ENCODE measurements at places on chromosomes 2 and 18.

GRCh38 chr2:106160786-106161261 lies 33.3 kb downstream of the UXS1 start:
- DNase-seq = no peak

DNA sequence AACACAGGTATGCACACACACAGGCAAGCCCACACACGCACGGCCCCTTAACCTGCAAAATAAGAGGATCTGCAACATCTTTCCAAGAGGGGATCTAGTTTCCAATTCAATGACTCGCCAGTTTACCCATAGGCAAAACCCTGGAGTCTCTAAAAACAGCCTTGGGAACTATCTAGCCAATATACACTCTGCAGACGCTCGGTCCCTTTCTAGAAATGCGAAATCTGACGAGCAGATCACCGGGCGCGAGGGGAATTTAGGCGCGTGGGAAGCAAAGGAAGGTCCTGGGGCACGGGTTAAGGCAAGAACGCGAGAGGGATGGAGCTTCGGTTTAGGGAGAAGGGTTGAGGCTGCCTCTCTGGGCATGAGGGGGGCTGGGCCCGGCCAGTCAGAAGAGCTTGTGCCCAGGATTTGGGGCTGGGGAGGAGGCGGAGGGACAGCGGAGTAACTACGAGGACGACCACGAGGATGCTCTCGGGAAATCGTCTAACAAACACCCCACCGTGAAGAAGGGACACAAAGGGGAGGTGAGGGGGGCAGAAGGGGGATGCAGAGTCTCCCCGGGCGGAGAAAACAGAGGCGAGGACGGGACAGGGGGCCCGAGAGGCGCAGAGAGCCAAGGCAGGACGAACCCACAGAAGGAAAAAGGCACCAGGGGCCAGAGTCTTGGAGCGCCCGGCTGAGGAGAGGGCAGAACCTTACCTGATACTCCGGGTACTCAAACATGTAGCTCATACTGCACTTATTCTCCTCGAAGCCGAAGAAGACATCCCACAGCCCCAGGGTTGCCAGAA lies 542 bp downstream of the PGAP1 start:
- DNase-seq = no peak

DNA sequence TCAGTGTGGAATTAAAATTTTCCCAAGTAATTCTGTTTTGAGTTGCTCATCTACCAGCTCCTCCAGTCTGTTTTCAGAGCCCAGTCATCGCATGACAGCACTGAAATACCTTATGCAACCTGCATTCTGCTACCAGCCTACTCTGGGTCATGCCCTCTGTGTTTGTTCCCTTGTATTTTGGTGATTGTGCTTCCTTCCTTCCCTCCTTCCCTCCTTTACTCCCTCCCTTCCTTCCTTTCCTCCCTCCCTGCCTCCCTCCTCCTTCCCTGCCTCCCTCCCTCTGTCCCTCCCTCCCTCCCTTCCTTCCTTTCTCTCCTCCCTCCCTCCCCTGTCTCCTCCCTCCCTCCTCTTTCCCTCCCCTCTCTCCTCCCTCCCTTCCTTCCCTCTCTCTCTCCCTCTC lies 289.6 kb downstream of the CDH2 start:
- DNase-seq = no peak

GRCh38 chr2:146817613-146818012 lies 1027.2 kb upstream of the ACVR2A start:
- no peak for DNase-seq

DNA sequence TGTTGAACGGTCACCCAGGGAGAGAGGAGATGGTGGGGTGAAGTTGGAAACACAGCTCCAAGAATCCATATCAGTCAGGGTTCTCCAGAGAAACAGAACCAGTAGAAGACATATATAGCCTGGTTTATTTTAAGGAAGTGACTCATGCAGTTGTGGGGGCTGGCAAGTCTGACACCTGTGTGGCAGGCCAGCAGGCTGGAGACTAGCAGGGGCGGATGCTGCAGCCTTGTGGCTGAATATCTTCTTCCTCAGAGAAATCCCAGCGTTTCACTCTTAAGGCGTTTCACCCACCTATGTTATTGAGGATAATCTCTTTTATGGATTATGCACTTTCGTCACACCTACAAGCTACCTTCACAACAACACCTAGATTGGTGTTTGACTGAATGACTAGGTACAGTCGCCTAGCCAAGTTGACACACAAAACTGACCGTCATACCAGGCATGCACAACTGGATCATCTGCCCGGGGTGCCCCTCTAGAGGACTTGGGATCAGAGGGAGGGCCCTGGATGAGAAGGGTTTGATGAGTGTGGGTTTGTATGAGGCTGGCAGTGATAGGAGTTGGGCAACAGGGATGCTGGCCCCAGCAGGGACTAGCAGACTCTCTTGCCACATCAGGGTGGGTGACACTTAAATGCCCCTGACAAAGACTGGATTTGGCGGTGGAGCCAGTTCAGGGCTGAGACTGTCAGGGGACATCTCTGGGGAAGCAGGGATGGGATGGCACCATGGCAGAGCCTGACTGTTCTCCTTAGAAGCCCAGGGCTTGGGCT lies 23.4 kb downstream of the MROH2A start:
- no peak for DNase-seq

DNA sequence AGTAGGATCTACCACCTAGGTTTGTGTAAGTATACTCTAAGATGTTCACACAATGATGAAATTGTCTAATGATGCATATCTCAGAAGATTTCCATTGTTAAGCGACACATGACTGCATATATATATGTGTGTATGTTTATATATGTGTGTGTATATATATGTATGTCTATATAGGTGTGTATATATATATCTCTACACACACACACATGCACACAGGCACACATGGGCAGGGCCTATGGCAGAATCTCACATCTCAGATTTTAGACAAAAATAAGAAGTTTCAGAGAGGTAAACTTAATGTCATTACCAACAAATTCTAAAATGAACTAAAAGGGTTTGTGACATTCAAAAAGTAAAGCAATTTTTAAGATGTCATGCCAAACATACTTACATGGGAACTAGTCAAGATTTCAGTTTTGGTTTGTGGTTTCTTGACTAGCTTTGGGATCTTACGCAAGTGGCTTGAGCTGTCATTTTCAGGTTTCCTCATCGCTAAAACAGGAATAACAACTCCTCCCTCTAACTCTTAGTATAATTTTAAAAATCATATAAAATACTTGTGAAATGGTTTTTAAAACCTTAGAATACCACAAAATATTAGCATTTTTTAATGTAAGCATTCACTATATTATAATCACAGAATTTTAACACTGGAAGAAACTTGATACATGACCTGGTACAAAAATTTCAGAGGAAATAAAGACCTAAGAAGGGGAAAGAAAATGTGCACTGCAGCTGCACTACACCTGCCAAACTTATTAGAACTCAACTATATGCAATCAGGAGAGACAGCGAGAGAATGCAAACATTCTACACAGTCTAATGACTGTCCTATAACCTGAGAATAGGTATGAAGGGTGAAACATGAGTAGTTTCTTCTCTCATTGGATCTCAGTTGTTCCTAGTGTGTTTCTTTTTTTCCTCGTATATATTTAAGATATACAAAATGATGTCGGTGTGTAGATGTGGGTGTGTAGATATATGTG lies 75.7 kb downstream of the TTC21B start:
- DNase-seq = no peak

DNA sequence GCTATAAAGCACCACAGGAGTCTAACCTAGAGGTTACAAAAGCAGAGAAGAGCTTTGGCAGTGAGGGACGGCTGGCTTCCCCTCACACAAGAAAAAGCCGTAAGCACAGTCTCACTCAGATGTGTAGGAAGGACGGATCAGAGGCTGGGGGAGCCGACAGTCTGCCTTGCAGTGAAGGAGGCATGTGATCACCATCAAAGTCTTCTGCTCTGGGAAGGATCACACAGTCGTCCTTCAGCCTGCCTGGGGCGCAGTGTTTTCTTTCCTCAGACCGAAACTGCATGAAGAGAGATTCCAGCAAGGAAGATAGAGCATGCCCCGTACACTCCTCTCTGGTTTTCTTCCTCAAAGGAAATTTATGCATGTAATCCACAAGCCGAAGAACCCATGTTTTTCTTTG lies 24.1 kb downstream of the GATA6 start:
- no peak for DNase-seq

GRCh38 chr18:34495506-34495905 lies 214.6 kb upstream of the DTNA start:
- DNase-seq = no peak

GRCh38 chr2:122105171-122105876 lies 349.9 kb downstream of the TSN start:
- DNase-seq = no peak

DNA sequence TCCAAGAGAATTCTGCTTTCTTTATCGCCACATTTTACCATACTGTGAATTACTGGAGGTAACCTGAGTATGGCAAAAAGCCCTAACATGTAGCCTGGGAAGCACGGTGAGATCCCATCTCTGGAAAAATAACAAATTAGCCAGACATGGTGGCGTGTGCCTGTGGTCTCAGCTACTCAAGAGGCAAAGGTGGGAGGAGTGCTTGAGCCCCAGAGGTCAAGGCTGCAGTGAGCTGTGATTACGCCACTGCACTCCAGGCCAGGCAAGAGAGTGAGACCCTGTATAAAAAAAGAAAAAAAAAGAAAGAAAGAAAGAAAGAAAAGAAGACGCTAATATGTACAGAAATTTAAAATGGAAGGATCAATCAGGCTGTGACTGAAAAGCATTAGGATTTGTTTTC lies 57.7 kb upstream of the SESTD1 start:
- DNase-seq = no peak

GRCh38 chr2:46281939-46282338 lies 15.3 kb upstream of the EPAS1 start:
- no peak for DNase-seq

DNA sequence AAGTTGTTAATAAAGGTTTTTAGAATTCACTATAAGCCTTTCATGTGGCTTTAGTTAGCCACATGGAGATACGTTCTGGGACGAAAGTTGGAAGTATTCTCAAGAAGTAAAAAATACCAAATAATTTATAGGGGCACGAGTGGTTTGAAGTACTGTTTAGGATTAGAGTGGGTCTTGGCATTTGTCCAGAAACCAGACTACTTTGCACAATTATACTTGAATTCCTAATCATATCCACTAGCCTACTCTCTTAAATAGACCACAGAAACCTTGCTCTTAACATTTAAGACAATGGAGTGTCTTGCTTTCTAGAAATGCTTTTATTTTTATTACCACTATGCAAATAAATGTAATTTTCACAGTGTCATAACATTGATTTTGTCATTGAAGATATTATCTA lies 44.6 kb downstream of the UBE2E3 start:
- DNase-seq = no peak

DNA sequence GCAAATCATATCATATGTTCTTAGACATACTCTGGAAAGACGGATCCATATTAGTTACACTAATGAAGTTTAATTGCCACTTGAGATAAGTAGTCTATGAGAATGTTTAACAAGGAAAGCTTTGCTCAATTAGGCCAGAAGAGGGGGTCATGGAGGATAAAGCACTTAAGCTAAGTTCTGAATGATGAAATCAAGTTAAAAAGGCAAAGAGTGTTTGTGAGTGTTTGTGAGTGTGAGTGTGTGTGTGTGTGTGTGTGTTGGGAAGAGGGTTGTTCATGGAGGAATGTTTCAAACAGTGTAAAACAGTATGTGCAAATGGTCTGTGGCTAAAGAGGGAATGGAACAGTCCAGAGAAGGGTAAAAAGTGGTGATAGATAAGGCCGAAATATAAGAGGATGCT lies 360.9 kb downstream of the ERBB4 start:
- DNase-seq = no peak

Measured in stimulated activated CD8-positive, alpha-beta memory T cell treated with anti-CD3 and anti-CD28 coated beads, Interleukin-4, amount 100 ng/mL, for 1 hour (primary cell).